Stimulated activated CD4-positive, alpha-beta T cell treated with anti-CD3 and anti-CD28 coated beads, Interleukin-12 subunit alpha, Interleukin-12 subunit beta, amount 100 ng/mL, for 48 hours (primary cell): ENCODE measurements at places on chromosomes 11 and 22.

DNA sequence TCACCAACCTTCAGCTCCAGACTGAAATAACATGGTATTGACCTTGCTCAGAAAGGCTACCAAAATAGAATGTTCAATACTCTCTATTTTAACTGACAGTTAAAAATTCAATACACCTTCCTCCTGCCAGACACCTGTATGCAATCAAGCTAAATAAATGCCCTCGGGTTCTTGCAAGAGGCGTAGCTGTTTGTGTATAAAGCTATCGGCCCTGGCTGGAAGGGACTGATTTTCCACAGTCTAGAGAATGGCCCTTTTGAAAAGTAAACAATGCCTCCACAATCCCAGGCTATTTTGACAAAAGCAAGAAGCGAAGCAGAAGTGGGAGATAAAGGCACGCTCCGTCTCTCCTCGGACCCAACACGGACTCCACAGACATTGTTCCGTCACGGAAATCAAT lies 791.2 kb downstream of the BRD1 start:
- no peak for DNase-seq

- no peak for DNase-seq
Observed at GRCh38 chr11:118050208-118050891, 26.5 kb upstream of the TMPRSS4 start.

DNA sequence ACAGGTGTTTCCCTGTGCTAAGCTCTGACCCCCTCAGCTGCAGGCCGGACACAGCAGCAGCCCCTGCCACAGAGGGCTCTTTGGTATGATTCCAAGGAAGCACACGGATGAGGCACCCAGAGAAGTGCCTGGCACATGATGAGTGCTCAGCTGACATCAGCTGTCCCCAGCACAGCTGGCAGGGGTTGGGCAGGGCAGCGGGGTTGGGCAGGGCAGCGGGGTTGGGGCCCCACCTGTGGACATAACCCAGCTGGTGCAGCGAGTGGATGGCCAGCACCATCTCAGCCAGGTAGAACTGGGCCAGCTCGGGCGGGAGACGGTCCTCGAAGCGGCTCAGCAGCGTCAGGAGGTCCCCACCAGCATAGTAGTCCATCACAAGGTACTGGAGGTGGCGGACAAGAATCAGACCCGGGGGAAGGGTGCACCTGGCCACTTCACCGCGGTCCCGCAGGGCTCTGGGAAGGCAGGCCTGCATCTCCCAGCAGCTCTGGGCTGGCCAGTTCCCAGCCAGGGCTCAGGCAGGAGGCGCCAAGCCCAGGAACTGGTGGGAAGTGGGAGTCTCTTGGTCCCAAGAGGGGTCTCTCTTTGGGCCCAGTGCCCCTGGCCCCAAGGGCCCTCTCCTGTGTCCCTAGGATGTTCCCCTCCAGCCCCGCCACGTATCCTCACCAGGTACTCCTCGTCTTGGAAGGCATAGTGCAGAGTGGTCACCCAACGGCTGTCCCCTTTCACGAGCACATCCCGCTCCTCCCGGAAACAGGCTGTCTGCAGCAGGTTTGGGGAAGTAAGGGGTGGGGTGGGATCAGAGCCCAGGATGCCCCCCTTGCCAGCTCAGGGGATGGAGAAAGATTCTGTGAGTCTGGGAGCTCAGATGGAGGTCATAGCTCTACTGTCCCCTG lies 4.3 kb downstream of the CDC42BPG start:
- no peak for DNase-seq

- no peak for DNase-seq
Observed at GRCh38 chr11:61037441-61038093, 64.7 kb upstream of the CD5 start.

DNA sequence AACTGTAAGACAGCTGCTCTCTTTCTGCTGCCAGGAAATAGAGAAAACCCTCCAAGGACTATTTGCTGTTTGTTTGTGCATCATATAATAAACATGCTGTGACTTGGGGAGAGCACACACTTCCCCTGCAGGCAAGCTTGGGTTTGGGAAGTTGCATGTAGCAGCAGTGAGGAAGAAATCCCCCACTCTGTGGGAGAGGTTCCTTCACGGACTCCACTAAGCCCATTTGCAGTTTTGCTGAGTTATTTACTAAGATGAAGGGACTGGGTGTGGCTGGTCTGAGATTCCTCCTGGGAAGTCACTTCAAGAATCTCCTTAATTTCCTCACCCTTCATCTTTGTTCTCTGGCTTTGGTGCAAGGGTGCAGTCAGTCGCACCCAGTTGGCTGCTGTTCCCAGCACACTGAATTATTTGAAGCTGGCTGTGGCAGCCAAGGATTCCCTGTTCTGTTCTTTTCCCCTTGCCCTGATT lies 104.9 kb downstream of the ARFGAP2 start:
- no peak for DNase-seq

DNA sequence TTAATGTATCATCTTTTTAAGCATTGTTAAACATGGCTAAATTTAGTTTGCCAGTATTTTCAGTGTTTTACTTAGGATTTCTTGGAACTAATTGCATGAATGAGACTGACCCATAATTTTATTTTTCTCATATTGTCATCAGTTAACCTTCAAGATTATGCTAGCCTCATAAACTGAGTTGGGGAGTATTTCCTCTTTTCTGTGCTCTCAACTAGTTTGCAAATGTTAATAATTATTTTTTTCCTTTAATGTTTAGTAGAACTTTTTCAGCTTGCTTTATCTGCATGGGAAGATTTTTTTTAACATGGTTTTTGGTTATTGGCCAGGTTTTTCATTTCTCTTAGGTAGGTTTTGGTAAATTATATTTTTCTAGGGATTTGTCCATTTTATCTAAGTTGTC lies 235.4 kb upstream of the SESN3 start:
- DNase-seq = no peak

DNA sequence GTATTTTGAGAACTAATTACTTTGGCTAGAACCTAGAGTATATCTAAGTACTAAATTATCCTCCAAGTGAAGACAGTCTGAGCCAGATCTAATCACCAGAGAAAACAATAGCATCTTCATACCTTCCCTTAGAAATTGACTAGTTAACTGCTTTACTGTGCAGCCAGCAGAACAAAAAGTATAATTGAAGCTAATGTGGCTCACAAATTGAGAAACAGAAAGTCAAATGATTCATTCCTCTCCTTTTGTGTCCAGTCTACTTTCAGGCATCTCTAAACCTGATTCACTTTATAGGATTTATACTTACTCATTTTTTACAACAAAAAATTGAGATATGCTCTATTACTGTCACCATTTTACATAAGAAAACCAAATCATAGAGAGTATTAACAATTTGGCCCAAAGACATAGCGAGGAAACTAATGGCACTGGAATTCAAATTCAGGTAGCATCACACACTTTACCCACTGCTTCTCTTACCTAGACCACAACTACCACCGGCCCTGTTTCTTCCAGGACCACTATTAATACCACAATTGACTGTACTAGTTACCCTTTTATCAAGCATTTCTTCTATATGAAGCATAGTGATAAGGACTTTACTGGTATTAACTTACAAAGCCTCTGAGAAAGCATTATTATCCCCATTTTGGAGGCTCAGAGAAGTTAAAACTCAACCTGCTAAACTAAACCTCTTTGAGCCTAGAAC lies 1402.6 kb upstream of the TENM4 start:
- no peak for DNase-seq

- DNase-seq = no peak
Observed at GRCh38 chr11:104946907-104947306, 21.5 kb downstream of the CASP4 start.

- no peak for DNase-seq
Observed at GRCh38 chr11:119262668-119263351, 54.1 kb downstream of the MCAM start.
